NCI-H1048 (cell line): ENCODE measurements at places on chromosomes 7 and 10.

- no peak for DNase-seq
Observed at GRCh38 chr7:38817526-38817925, 91.5 kb downstream of the VPS41 start.

DNA sequence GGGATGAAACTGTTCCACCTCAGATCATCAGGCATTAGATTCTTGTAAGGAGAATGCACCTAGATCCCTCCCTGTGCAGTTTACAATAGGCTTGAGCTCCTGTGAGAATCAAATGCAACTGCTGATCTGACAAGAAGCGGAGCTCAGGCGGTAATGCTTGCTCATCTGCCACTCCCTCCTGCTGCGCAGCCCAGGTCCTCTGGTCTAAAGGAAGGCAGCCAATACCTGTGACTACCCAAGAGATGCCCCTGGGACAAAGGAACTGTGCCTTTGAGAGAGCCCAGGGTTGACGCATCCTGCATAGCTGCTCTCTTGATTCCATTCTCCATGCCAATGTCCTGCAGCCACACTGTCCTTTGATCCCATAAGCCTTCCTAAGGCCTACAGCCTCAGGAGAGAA is 73.1 kb downstream of the ADCYAP1R1 start:
- DNase-seq: no peak

GRCh38 chr7:28778786-28779185 is 179.3 kb downstream of the TRIL start:
- no peak for DNase-seq

GRCh38 chr7:84474436-84474835 is 279.8 kb upstream of the SEMA3A start:
- no peak for DNase-seq

GRCh38 chr10:3776796-3777571 is 8.0 kb downstream of the KLF6 start:
- DNase-seq: no peak
